ENCODE measurements at places on chromosomes 1 and 21.

DNA sequence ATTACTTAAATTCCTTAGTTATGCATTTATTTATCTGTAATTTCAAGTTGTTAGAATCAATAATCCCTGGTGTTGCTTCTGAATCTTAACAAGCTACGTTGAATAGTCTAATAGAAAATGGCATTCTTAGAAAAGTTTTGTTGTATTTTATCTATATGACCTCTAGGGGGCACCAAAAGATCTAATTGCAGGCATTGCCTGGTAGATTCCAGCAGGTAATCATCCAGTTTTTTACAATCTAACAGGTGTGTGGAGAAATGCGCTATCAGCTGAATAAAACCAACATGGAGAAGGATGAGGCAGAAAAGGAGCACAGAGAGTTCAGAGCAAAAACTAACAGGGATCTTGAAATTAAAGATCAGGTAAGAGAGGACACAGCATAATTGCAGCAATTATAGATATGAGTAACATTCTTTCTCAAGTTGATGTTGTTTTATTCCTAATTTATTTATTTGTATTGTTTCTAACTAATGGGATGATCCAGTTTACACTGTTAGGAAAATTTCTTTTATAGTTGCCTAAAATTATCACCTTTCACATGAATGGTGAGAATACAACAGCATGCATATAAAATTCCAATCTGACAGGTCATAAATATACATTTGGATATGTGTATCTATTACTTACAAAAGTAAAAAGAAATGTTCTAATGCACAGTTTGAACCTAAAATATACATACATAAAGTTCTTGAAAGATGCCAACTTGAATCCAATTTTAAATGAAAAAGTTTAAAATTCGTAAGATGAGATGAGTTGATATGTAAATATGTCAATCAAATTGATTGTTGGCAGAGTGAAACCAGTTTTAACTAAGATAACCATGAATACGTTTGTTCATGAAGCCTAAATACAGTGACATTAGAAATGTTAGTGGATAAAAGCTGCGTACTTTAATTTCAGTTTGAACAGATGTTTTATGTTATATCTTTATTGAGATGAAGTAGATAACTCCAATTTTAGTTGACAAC lies 88.4 kb downstream of the SDCCAG8 start:
- no peak for DNase-seq

DNA sequence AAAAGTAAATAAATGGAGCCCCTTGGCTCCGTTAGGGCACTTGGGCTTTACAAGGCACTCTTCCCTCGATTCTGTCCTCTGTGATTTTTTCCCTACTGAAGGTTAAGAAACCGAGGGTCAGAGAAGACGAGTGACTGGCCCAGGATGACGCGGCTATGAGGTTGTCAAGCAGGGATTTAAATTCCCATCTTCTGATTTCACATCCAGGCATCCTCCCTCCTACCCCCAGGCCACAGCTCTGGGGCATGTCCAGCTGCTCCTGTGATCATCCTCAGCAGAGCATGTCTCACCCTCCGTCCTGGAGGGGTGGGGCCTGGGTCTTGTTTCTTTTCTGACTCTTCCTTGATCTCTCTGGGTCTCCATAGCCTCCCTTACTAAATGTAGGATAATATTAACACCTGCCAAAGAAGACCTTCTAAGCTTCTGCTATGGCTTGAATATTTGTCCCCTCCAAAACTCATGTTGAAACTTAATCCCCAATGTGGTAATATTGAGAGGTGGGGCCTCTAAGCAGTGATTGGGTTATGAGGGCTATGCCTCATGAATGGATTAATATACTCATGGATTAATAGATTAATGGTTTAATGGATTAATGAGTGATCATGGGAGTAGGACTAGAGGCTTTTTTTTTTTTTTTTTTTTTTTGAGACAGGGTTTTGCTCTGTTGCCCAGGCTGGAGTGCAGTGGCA lies 4.6 kb downstream of the CRYBG2 start:
- DNase-seq, result no peak

DNA sequence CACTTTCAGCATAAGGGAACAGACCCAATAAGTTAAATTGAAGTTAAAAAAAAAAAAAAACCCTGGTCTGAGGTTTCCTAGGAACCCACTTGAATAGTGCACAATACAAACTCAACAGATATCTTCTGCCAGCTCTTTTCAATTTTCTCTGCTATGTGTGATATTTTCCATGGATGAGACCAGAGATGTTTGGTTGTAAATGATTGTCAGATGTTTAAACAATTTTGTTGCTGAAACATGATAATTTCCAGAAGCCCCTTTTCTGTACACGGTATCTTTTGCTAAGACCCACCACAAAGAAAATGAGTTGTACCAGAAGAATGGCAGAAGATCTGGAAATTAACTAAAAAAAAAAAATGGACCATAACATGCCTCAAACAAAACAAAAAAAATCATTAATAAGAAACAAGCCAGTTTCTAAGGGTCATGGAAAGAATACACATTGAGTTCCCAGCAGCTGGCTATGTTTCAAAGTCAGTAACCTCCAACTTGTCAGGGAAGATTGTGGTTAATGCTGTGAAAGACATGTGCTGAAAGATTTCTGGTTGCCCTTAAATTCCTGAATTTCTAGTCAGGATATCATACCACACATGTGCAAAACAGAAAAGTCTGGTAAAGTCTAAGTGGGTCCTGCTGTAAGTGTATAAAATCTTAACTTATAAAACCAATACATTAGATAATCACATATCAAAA lies 35.6 kb upstream of the MGST3 start:
- DNase-seq, result no peak

DNA sequence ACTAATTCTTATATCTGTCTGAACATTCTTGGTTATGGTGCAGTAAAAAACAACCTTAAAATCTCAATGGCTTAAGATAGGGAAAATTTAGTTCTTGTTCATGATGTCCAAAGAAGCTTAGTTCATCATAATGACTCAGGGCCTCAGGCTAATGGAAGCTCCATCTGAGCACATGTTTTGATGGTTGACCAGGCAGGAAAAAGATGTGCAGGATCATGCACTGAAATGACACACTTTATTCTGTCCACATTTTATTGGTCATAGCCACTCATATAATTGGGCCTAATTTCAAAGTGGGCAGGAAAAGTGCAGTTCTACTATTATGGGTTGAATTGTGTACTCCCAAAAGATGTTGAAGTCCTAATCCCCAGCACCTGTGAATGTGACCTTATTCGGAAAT lies 198.2 kb downstream of the CENPF start:
- DNase-seq, result no peak

DNA sequence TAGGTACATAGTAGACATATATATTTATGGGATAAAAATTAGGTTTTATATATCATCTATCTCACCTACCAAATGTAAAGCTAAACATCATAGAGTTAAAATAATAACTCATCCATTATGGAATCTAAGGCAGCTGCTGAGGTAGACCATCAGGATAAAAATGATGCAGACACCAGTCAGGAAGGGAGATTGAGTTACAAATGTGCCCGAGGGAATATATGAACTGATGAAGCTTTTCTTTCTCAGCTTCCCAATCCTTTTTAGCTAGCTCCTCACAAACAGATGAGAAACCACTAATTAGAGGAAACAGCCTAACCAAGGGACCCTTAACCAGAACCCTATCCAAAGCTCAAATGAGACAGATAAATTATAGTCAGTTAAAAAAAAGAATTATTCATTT lies 20.9 kb downstream of the TTLL7 start:
- no peak for DNase-seq

GRCh38 chr1:203296460-203297073 lies 8.8 kb upstream of the BTG2 start:
- peak; percentile 36 for DNase-seq

GRCh38 chr1:241932845-241933244 lies 24.7 kb upstream of the BECN2 start:
- DNase-seq, result peak; percentile 59

DNA sequence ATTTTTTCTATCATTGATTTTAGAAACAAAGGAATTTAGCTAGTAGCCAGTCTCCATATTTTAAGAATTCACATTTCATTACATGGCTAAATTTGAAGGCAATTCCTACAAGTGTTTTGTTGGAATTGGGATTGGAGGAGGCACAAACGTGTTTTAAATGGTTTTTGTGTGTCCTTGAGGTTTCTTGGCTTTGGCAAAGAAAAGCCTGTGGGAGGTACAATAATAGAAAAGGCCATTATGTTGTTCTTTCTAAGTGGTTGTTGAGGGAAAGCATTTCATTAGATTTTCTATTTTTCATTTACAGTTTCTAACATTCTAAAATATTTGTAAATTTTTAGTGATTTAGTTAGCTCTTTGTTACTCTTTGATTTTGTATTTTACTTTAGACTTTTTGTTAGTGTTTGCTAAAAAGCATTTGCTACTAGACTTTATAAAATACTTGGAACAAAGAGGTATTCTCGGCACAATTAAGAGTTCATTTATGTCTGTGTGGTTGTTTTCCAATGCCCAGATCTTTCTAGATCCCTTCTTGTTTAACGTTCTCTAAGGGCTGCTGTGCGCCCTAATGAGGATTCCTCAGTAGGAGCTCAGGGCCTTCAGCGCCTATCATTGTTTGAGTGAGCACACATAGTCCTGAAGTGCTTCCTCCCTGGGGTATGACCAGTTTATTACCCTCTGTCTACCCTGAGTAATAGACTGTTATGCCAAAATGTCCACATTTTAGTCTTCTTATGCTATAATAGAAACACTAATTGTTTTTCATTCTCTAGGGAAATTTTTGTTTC lies 70.0 kb upstream of the KIAA1614 start:
- no peak for DNase-seq

GRCh38 chr1:164588516-164589341 lies 29.7 kb downstream of the PBX1 start:
- DNase-seq, result peak; percentile 90

- peak; percentile 94 for DNase-seq
Measured at GRCh38 chr1:155983191-155984024, 5.1 kb upstream of the ARHGEF2 start.

GRCh38 chr21:44932408-44933181 lies 7.2 kb upstream of the SLX9 start:
- no peak for DNase-seq

DNA sequence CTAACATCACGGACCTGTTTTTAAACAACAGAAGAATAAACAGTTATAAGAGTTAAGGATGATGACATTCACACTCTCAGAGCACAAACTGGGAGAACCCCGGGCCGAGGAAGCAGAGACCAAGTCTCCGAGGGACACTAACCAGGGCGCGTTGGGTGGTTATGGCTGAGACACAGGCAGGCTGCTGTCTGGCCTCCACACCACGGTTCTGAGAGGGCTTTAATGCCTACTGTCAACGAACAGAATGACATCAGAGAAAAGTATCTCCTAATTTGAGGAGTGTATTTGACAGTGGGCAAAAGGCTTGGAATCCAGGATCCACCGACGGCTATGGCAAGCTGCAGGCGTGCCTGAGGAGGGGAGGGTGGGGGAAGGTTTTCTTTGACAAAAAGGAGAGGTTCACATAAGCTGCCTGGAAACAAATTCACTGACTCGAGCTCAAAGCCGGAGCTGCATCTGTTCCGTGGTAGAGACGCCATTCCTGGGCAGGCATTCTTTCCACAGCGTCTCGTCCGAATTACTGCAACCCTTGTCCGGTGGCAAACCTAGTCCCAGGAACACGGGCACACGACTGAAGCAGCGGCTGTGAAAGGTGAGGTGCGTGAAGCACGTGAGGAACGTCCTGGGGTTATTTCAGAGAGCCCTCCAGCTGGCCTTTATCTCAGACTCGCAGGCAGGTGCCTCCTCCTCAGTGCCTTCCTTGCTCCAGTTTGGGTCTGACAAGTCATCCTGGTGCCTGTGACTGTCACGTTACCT lies 9.4 kb downstream of the POFUT2 start:
- DNase-seq, result peak; percentile 56

GRCh38 chr1:5857011-5857410 lies 135.2 kb downstream of the NPHP4 start:
- DNase-seq, result no peak

DNA sequence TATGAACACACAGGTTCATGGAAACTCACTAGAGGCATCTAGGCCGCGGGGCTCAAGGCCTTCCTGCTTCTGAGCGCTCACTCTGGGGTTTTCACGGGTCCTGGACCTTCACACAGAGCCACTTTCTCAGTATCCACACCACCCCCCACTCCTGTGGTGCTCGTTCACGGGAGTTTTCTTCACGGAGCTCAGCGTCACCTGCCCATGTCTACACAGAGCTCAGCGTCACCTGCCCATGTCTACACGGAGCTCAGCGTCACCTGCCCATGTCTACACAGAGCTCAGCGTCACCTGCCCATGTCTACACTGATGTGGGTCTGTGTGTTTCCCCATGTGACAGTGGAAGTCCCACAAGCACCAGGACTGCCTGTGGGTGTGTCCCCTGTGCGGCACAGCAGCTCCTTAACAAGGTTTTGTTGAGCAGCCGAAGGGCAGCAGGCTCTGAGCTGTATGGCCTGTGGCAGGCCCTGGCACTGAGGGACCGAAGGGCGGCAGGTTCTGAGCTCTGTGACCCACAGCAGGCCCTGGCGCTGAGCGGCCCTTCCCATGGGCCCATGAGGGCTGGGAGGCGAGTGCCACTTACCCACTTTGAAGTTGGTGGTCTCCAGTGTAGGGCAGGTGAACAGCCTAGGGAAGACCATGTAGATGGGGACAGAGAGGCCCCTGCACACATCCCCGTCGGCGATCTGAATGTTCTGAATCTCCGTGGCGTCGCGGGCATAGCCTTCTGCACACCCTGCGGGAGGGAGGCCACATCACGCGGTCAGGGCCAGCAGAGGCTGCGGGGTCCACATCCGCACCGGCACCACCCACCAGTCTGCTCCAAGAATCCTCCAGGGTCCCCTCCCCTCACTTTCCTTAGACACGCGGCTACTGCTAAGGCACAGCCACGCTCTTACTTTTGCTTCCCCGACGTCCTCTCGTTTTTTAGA lies 39.8 kb downstream of the VPS26C start:
- DNase-seq, result no peak

GRCh38 chr1:160738271-160738670 lies 776 bp upstream of the SLAMF7 start:
- no peak for DNase-seq

GRCh38 chr1:211135342-211135950 lies 1.5 kb upstream of the KCNH1 start:
- no peak for DNase-seq

- DNase-seq, result no peak
Measured at GRCh38 chr1:118987468-118988185, 516 bp downstream of the TBX15 start.

GRCh38 chr1:8661185-8662110 lies 156.0 kb downstream of the RERE start:
- no peak for DNase-seq

GRCh38 chr1:65317866-65318653 lies 8.7 kb downstream of the DNAJC6 start:
- no peak for DNase-seq

- peak; percentile 52 for DNase-seq
Measured at GRCh38 chr1:19804831-19805251, 5.1 kb upstream of the TMCO4 start.

GRCh38 chr1:34419663-34420136 lies 243.0 kb downstream of the C1orf94 start:
- no peak for DNase-seq

GRCh38 chr1:27001570-27002360 lies 8.3 kb downstream of the TRNP1 start:
- no peak for DNase-seq

DNA sequence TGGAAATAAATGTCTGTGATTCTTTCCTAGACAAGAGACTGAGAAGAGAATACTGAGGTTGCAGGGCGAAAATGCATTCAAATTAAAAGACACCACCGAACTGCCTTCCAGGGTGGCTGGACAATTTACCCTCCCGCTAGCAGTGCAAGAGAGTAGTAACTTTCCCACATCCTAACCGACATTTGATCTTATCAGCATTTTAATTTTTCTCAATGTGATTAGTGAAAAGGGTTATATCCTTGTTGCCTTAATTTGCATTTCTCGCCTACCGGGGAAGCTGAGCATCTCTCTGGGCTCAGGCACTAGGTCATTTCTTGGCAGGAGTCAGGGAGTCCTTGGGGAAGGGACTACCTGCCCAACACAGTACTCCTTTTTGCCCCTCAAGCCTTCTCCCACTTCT lies 2.8 kb downstream of the TNFRSF8 start:
- no peak for DNase-seq

All from posterior vena cava (tissue), 2 donors.